ENCODE measurements at places on chromosomes 3 and 15. TPM values are rescaled to one million over a fixed set of nuclear protein-coding genes. Genes with fewer than 3 reads are reported as not detected.

The SAMD7 gene
- total RNA-seq: not detected

The OR5K1 gene
- not detected for total RNA-seq

The PLCB2 gene
- not detected for total RNA-seq

The MYO5C gene
- 2.5 TPM for total RNA-seq

The MCTP2 gene
- total RNA-seq: 0.91 TPM

The SAMMSON gene
- total RNA-seq: not detected

The GOLGA8J gene
- not detected for total RNA-seq

The TMEM45A gene
- 41.0 TPM for total RNA-seq

The PPARG gene
- total RNA-seq: 1.6 TPM

The GALNT15 gene
- 2.1 TPM for total RNA-seq

The FBLN2 gene
- total RNA-seq: 0.30 TPM

The SLC7A14 gene
- total RNA-seq: 2.8 TPM

The C2CD4B gene
- total RNA-seq: not detected

The GRK7 gene
- not detected for total RNA-seq

The COL6A5 gene
- not detected for total RNA-seq

The GASK1A gene
- 2.6 TPM for total RNA-seq

The CHDH gene
- 0.07 TPM for total RNA-seq

The FAM174B gene
- total RNA-seq: 19.9 TPM

The GABRG3 gene
- total RNA-seq: not detected

Measured in M059J (cell line).